ENCODE measurements at places on chromosomes 1 and 21.

DNA sequence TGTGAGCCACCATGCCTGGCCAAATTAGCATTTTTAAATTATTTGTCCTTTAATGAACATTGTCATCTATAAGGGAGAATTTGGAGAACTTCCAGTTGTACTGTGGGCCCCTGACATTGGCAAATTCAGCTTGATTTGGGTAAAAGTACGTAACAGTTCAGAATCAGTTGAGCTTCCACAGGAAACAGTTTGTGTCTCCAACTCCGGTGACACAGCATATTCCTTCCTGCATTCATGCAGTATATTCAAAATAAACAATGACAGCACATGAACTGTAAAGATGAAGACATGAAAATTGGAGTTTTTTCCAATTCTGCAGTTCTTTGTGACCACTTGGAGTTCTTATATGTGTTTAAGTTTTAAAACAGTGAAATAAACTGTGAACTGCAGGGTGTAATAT is 28.2 kb downstream of the RNF220 start:
- no peak for DNase-seq

DNA sequence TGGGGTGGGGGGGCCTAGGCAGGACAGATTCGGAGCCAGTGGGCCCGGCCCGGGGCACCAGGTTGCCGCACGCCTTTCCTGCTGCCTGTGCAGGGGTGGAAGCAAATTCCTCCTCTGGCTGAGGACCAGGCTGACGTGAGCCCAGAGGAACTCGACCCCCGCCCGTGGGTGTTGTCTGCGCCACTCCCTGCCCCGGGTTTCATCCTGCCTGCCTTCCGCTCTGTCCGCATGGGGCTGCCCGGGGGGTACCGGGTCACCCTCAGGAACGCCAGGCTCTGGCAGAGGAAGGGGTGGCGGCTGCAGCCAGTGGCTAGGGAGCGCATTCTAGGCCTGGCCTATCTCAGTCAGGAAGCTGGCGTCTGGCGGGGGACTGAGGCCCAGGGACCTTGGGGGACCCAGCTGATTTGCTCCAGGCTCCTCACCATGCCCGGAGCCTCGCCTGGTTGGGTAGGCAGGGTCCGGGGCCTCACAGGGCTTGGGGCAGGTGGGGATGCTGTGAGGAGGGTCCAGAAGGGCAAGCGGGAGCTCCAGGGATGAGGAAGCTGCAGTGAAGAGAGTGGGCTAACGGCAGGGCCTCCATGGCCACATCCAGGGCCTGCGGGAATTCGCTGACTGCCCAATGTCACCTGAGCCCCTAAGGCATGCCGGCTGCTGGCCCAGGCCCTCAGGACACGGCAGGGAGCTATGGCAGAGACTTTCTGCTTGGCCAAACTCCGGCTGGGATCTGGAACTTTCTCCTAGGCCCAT is 2.4 kb upstream of the IBA57 start:
- DNase-seq = no peak

DNA sequence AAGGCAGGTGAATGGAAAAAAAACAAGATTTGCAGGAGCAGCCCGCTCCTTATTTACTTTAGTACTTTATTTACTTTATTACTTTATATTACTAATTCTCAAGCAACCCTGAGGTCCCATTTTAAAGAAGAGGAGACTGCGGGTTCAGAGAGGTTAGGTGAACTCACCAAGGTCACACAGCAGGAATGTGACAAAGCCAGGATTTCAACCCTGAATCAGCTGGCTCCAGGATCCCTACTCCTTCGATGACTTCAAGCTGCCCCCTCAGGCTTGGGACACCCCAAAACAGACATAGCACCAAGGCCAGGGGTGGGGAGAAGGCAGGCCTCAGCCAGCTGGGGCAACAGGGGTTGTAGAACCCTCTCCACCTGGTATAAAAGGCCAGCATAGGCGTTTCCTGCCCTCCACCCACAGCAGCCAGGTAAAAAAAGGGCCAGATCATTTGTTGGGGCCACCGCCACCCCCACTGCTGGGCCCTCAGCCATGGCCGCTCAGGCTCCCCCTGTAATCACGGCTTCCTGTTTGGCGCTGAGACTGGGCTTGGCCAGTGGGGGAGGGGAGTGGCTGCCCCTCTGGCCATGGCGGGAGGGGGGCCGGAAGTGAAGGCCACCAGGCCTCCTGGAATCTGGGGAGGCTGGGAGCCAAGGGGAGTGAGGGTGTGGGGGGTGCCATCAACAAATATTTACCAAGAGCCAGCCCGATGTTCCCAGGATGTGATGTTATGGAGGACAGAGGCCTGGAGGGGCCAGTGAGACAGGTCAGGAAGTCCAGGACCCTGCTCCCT is 6.6 kb downstream of the SDC3 start:
- DNase-seq = no peak

DNA sequence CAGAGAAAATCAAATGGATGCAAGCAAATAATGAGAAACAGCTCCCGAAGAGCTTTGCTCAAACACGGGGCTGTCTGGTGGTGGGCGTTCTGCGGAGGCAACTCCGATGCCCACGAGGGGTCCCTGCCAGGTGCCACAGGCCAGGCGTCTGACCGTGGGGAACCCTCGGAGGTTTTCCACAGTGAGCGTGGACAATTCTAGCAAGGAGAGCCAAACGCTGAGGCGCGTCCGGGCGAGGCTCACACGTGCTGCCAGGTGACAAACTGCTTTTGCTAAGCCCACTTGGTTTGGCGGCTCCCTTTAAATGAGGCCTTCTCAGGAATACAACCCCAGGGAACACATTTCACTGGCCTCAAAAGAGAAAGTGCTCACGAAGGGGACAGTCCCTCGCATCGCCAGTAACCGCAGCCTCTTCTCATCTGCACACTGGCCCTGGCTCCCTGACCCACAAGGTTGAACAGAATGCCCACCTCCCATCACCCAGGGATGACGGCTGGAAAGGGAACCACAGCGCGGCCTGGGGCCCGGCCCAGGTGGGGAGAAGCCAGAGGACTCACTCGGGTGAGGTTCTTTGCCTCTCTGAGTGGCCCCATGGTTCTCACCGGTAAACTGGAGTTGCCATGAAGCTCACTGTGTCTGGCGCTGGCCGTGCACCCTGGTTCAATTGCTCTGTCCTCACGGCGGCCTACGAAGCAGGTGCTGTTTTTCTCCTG is 97.4 kb downstream of the PRDM16 start:
- no peak for DNase-seq

GRCh38 chr1:200429221-200429751 is 19.4 kb upstream of the ZNF281 start:
- no peak for DNase-seq

DNA sequence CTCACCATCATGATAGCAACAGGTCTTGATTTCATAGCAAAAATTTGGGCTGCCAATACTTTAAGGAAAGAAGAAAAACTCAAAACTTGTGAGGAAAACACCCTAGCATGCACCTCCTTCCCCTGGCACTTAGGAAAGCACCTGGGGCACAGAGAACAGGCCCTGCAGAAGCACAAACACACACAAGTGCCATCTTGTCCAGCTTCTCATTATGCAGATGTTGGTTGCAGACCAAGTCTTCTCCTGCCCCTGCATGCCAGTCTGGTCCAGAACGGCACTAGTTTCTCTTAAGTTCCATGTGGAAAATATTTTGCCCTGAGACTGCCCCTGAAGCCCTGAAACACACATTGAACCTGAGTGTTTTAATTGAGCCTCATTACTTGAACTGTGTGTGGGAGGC is 6.3 kb upstream of the ETV3 start:
- DNase-seq = no peak

DNA sequence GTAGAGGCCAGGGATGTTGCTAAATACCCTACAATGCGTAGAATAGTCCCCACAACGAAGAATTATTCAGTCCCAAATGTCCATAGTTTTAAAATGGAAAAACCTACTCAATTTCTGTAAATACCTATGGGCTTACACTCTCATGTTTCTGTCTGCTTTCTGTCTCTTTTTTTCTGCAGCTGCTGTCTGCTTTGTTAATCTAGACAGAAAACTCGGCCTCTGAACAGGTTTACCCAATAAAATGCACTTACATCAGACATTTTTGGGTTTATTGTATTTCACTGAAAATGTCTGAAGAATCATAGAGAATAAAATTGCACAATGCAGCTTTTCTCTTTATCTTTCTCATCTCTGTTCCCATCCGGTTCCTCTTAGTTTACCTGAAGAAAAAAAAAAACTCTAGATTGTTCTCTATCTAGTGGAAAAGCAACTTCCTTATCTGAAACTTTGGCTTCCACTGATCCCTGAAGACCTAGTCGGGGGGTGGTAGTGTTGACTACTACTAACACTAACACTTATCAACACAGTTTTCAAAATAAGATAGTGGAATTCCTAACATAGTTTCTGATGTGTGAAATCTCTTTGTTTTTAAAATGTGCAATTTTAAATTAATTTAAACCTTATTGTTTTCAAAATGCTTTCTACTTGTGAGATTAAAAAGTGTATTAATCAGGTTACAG is 76.9 kb upstream of the CCDC190 start:
- DNase-seq = no peak

GRCh38 chr1:27668121-27668807 is 3.7 kb downstream of the IFI6 start:
- no peak for DNase-seq

DNA sequence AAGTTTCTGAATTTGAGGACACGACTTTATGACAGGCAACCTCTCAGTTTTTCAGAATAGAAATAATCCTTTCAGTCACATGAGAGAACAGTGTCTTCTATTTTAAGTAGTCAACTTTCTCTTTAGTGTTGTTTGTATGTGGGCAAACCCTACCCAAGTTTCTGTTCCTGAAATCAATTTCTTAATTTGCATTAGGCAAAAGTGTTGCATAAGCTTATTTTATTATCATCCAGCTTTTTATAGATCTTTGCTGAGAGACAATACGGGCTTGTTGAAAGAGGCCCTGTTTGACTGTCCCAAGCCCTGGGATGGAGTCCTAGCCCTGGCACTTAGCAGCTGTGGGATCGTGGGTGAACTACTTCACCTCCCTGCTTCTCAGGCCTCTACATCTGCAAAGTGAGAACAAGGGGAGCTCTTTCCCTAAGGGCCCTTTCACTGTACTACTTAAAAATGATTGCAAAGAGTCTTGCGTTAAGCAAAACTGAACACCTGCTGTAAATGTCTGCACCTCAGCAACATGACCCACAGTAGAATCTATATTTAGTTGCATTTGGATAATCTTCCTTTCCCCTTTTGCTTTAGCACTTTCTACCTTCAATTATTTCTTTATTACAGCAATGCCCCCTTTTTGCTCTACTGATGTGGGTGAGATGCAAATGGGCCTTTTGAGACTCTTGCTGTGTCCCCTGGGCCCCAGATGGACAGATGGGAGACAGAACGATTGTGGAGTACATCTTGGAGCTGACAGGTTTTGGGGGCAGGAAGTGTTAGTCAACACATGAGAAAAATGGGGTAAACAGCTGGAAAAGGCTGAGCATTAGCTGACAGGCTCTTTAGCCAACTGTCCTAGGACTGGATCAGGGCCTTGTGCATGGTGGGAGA is 41.0 kb upstream of the SCAF4 start:
- DNase-seq = no peak

DNA sequence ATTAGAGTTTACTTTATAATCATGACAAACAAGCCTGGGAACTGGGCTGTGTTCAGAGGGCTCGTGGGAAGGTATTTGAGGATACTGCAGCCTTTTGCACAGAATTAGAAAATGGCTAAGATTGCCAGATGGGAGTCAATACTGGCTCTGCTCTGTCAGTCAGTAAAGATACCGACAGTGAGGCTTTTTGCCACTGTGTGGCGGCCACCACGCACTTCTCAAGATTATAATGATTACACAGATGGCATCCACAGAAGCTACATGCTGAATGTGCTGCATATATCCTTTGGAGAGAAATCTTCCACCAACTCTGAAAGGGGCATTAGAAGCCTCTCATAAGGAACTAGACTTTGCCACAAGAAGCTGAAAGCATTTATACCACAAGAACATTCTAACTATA is 213.4 kb upstream of the PTBP2 start:
- no peak for DNase-seq

DNA sequence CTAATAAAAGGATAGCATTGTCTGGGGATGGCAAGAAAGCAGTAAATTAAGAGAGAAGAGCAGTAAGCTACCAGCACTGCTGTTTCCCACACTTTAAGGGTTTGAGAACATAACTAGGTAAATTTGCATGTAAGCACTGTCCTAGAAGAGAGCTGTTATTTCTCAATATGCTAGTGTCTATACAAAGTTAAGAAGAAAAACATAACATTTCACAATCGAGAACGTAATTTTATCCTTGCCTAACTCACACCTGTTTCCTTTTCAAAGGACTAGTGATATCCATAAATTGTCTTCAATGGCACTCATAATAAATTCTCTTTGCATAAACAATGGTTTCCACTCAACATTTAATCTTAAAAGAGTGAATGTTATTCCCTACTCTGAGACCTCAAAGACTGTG is 576.0 kb downstream of the PTBP2 start:
- DNase-seq = no peak

DNA sequence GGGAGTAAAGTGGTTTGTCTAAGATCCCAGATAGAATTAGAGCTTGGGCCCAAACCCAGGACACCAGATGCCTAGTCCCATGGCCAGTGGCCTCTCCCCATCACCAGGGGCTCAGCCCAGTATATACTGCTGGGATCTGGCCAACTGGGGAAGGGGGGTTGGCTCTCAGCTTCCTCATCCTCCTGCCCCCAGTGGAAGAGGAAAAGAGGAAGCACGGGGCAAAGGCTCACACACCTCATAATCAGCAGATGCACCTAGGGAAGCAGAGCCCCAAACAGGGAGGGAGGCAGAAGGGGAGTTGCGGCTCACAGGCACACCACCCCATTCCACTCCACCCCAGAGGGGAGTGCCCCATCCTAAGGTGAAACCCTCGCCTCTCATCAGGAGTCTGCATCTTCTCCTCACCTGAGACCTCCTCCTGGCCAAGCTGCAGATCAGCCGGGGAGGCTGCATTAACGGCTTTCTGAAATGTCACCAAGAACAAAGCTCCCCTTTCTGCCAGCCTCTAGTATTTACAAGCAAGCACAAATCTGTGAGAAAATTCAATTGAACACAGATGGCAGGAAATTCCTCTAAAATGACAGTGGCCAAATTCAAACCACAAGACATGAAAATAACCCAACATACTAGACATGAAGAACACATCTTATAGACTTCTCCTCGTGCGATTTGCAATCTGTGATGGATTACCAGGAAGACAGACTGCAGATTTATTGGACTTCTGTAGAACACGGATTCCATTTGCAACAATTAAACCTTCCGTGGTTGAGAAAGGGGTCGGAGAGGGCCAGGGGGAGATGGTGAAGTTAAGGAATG is 82.8 kb downstream of the GLIS1 start:
- DNase-seq = no peak

GRCh38 chr1:23593042-23593521 is 33.8 kb upstream of the ID3 start:
- no peak for DNase-seq

GRCh38 chr1:59020151-59020997 is 236.5 kb upstream of the JUN start:
- DNase-seq = peak; percentile 54

GRCh38 chr1:185674201-185674600 is 60.0 kb upstream of the HMCN1 start:
- no peak for DNase-seq
